Stimulated activated CD8-positive, alpha-beta memory T cell treated with anti-CD3 and anti-CD28 coated beads, Interleukin-15, amount 100 ng/mL, for 4 hours (primary cell): ENCODE measurements at places on chromosomes 11 and 22.

GRCh38 chr11:7197469-7197868, 54.2 kb upstream of the SYT9 start:
- DNase-seq: no peak

DNA sequence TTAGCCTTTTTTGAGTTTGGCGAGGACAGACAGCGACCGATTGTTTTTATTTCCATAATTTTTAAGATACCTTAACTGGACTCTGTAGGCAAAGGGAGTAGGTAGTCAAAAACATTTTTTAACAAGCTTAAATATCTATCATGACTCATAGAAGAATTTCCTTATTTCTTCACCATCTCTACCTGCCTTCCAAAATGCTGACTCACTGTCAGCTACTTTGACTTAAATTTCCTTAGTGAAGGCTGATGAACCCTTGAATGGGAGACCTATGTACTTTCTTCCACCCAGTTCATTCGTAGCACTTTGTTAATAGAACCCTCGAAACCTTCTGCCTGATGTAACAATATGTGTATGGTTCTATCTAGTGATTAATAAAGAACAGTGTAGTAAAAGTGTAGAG, 1.1 kb upstream of the MTMR2 start:
- no peak for DNase-seq

GRCh38 chr11:72834905-72835304, 20.7 kb downstream of the ATG16L2 start:
- no peak for DNase-seq

DNA sequence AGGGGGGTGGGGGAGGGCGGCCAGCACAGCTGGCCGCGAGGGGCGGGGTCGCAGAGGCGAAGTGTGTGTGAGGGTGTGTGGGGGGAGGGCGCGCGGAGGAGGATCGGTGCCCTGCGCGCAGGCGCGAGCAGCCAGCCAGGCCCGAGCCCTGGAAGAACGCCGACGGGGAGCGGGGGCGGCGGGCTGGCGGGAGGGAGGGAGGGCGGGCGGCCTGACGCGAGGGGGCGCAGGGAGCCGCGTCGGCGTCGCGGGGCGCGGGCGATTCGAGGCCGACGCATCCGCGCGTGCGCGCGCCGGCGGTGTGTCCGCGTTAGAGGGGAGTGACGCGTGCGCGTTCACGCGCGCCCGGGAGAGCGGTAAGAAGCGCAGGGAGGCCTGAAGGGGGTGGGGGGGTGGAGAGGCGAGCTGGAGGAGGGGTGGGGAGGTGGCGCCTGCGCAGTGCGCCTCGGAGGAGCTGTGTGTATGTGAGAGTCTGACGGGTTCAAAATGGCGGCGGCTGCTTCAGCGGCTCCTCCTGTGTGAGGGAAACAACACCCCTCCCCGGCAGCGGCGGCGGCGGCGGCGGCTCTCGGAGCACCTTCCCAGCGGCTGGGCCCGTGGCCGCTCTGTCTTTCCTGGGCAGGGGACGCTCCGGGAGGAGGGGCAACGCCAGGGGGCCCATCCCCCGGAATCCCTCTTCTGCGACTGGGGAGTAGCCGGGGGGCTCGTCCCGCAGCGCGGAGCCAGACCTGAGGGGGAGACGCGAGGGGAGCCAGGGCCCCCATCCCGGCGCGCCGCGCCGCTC, at the start of gene KDM2A:
Gene KDM2A (plus strand): TSS at position 463 of the 784 bp plus-strand sequence. CDS start 2,054 bp downstream, outside the sequence.
- peak; percentile 98 for DNase-seq

GRCh38 chr11:69965821-69966582, 112.1 kb upstream of the ANO1 start:
- no peak for DNase-seq

GRCh38 chr11:82750643-82751139, 17.0 kb upstream of the FAM181B start:
- DNase-seq: no peak

DNA sequence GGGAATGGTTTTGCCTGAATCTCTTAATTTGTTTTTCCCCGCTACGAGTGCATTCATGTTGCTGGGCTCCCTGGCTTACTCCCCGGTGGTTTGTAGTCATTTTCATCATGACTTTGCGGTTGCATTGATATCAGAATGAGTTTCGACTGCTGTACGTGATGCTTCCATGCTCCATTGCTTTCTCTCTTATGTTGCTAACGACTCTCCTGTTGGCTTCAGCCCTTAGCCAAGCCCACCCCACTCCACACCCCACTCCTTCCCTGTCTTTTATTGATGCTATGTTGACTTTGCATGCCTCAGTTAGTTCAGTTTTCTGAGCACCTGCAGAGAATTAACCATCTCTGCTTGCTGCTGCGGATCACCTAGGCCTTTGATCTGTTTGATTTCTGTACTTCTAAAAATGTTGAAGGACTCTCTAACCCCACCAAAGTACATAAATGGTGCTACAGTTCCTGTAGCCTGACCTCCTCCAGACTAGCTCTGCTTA, 65.3 kb downstream of the ARFGAP2 start:
- DNase-seq: no peak

- no peak for DNase-seq
These were observed 58.3 kb upstream of the EMID1 start for GRCh38 chr22:29147331-29147899.

GRCh38 chr11:21121991-21122390, 452.6 kb downstream of the NELL1 start:
- no peak for DNase-seq

GRCh38 chr11:62632492-62632891, 10.7 kb upstream of the B3GAT3 start:
- DNase-seq: no peak

DNA sequence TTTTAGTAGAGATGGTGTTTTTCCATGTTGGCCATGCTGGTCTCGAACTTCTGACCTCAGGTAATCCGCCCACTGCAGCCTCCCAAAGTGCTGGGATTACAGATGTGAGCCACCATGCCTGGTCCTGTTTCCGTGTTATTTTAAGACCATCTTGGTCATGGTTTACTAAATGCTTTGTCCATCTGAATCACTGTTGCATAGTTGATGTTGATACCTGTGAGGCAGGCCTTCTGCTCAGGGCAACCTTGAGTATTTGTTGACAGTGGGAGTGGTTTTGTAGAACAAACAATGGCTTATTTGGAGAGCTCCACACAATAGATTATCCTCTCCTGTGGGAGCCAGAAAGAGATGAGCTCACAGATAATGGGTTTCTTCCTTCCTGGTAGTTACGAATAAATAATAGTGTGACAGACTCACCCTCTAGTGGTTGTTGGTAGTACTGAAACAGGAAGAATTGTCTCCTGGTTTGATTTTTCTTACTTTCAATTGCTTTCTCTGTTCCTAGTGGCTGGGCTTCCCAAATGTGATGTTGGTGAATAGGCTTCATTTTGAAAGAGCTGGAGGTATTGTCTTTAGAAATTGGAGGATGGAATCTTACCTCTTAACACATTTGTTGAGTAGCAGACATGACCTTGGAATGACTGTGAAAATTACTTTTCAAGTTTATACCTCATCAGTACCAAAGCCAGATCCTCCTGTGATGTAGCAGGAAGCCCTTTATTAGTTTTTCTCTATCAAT, 39.0 kb downstream of the CTNND1 start:
- DNase-seq: no peak

DNA sequence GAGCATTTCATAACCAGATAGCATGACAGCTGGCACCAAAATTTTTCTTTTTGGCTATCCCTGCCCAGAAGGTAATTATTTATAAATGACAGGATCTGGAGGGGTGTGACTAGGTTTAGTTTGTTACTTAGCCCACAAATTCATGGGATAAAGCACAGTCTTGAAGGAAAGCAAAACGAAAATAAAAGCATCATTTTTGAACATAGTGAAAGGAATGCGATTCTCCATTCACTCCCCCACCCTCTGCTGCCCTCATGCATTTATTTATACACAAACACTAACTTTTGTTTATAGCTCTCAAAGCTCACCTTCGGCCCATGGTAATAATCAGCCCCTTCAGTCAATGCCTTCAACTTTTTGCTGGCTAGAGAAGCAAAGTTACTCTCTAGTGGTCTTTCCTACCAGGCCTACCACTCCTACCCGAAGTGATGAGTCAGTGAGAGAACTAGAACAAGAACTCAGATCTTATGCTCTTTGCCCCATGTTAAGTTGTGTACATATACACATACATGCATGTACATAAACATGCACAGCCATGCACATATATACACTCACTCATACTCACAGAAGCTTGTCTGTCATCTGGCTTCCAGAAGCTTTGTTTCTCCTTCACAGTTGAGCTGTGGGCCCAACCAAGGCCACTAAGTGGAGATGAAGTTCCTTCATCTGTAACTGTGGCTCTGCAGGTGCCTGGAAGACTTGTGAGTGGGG, 22.6 kb downstream of the CALCA start:
- no peak for DNase-seq

DNA sequence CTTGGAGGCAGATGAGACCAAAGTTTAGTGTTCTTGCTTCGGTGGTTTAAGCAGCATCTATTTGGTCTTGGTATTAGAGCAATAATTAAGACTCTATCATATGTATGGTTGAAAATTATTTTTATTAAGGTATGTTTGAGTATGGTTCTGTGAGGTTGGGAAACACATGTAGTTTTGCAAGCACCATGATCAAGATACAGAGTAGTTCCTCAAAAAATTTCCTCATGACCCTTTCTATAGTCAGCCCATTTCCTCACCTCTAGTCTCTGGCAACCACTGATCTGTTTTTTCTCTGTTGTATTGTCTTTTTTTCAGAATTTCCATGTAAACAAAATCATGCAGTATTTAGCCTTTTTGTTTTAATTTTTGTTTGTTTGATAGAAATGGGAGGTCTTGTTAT, 18.4 kb downstream of the MTMR3 start:
- no peak for DNase-seq

DNA sequence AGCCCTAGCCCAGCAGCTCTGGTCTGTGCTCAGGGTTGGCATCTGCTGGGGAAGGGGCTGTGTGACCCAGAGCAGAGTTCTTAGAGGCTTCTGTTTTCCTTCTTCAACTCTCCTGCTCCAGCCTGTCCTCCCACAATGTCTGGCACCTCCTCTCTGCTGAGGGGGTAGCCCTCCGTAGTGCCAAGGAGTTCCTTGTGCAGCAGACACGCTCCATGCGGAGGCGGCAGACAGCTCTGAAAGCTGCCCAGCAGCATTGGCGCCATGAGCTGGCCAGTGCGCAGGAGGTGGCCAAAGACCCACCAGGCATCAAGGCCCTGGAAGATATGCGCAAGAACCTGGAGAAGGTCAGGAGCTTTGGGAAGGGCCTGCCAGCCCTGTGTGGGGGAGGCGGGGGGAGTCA, 69.3 kb downstream of the CEP164 start:
- DNase-seq: no peak

GRCh38 chr22:19803736-19804267, 43.2 kb downstream of the TBX1 start:
- DNase-seq: no peak

DNA sequence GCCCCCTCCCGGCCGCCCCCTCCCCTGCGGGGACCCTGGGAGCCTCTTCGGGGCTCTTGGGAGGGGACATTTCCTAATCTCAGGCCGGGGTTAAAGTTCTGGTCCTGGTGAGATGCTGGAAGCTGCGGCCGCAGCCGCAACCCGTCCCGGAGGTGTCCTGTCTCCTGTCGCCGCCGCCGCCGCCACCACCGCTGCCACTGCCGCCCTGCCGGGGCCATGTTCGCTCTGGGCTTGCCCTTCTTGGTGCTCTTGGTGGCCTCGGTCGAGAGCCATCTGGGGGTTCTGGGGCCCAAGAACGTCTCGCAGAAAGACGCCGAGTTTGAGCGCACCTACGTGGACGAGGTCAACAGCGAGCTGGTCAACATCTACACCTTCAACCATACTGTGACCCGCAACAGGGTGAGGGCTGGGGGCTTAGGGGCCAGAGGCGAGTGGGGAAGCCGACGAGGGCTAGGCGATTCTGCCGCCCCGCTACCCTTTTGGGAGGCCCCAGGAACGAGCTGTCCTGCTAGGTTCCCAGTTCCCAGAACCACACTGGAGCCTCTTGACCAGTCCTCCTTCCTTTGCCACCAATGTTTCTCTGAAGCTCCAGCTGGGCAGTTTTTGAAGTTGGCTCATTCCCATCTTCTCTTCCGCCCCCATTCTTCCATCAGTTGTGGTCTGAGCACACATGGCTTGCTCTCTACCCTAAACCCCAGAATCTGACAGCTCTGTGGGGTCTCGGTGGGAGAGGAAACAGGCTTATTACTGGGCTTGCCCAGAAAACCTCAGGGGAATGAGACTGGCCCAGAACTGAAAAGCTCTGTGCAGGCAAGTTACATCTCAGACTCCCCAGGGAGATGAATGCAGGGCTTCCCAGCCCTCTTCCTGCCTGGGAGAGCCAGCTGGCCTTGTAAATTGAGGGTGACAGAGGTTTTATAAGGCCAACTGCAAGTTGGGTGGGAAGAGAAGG, 781 bp downstream of the SIDT2 start:
- no peak for DNase-seq

- no peak for DNase-seq
These were observed 36.7 kb upstream of the PLET1 start for GRCh38 chr11:112297248-112297866.

- no peak for DNase-seq
These were observed 22.4 kb upstream of the ARHGAP8 start for GRCh38 chr22:44730022-44730393.

GRCh38 chr11:124890683-124891372, 6.8 kb downstream of the ROBO4 start:
- no peak for DNase-seq

- peak; percentile 12 for DNase-seq
These were observed 585 bp downstream of the CYB5R3 start for GRCh38 chr22:42648368-42649245.

- DNase-seq: no peak
These were observed 41.4 kb upstream of the TTLL12 start for GRCh38 chr22:43228330-43228729.

DNA sequence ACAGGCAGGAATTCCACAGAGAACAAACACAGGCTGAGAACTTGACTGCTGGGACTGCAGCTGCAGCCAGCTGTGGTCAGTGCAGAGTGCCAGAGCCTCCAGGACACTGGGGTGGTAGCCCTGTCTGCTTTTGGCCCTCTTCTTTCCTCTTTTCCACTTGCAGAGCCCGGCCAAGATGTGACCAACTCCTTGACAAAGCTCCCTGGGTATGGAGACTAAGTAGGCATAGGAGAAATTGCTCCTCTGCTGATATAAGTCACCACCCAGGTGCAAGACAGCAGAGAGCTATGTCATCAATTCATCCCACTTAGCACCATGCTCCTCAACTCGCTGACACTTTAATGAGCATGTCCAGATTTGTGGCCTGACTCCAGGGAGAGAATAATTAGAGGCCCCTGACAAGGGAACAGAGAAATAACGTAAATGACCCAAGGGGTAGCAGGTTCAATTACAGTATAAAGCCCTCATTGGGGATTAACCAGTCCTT, 369.4 kb upstream of the B3GAT1 start:
- no peak for DNase-seq

- DNase-seq: no peak
These were observed 52.9 kb downstream of the NCAPD3 start for GRCh38 chr11:134170919-134171281.

DNA sequence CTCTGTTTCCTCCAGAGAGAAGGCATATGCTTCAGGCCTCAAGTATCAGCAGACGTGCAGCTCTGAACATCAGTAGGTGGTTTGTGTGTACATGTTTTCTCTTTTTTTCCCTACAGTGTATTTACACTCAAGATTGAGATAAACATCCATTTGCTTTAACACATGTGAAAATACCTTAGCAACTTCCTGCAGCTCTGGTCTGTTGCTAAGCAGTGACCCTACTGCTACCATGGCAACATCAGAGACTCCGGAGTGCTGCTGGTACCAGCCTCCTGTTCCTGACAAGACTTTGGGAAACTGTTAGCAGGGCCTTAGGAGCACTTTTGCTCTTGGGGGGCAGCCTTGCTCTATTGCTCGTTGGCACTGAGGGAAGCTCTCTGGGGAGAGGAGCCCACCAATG, 221.2 kb upstream of the PLET1 start:
- no peak for DNase-seq
